ENCODE measurements at places on chromosomes 13 and 19.

DNA sequence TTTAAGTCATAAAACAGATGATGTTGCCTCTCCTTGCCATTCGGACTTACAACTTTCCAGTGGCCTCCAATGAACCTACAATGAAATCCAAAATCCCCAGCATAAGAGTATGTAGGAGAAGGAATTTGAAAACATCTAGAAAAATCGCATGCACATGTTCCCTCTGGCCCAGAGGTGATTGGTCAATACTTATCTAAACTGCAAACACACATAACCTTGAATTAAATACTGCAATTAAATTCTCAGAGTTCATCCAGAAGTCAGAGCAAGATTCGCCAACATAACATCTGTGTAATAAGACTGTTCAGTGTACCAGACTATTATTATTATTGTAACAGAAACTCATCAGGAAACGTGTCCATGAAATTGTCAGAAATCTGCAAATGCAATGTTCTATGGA lies 82.2 kb upstream of the USP29 start:
- no peak for DNase-seq

DNA sequence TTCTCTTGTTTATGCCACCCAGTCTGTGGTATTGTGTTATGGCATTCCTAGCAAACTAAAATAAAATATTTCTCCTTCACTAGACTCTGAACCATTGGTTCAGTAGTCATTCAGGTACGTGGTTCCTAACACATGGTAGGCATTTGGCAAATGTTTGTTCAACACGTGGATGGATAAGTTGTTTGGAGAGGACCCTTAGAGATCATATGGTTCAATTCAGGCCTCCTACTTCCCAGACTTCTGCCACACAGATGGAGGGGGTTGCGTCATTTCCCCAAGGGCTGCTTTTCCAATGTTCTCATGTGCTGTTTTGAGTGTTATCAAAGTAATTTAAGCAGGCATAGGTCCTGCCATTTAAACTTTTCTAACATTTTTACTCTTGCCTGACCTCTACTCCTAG lies 6.7 kb downstream of the CXCL17 start:
- DNase-seq = no peak

- no peak for DNase-seq
These were observed 110.7 kb upstream of the SPRY2 start for GRCh38 chr13:80451641-80452040.

DNA sequence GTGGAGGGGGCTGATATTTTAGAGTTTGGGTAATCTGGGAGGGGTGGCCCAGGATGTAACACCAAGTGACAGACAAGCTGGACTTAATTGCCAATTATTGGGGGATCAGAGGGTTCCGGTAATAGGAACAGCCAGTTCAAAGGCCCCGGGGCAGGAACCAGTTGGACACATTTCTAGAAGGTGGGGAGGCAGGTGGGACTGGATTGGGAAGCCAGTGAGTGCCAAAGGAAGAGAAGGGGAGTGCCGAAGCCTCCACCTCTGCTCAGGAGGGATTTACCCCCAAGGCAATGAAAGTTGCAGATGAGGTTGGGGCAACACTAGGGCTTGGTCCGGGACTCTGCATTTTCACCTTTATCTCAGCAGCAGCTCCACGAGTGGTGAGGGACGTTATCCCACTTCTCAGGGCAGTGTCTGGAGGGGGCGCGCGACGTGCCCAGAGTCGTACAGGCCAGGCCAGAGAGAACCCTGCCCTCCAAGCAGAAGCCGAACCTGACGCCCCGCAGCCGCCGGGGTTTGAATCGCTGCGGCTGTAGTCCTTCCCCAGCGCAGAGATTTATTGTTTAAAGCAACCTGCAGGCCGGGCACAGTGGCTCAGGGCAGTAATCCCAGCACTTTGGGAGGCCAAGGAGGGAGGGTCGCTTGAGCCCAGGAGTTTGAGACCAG lies 5.7 kb upstream of the JUND start:
- no peak for DNase-seq
